Glutamatergic neuron (in vitro differentiated cells): ENCODE measurements at places on chromosomes 7 and 10.

GRCh38 chr10:1057106-1057657, 997 bp downstream of the WDR37 start:
- no peak for DNase-seq

GRCh38 chr7:112058686-112059085, 147.5 kb downstream of the DOCK4 start:
- DNase-seq = no peak

- DNase-seq = no peak
Observed at GRCh38 chr7:121494516-121494915, 98.4 kb upstream of the FAM3C start.

DNA sequence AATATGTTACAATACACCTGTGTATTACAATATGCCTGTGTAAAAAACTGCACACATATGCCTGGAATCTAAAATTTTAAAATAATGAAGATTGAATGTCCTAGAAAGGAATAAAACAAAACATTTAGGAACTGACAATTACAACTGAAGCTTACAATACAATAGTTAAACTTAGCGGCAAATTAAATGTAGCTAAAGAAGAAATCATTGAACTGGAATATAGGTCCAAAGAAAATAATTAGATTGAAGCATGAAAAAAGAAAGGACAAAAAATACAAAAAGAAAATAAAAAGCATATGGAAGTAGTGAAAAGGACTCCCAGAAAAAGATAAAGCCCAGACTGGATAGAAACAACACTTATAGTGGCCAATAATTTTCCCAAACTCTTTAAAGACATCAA, 38.4 kb downstream of the NPSR1 start:
- no peak for DNase-seq

DNA sequence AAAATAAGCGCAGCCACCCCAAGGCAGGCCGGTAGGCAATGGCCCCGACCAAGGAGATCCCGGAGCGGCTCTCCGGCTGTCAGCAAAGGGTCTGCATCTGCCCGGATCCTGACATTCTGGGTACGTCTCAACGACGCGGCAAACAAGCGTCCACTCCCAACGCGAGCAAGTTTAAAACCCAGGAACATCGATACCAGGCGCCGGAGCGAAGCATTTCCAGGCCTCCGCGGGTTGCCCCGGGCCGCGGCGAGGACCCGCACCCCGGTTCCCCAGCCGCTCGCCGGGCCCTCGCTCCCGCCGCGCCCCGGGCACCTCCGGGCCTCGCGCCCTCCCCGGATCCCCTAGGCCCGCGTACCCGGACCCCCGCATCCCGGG, 453 bp downstream of the URGCP start:
- DNase-seq = peak; percentile 61
